Stimulated activated CD8-positive, alpha-beta memory T cell treated with anti-CD3 and anti-CD28 coated beads, Interleukin-4, amount 100 ng/mL, for 1 hour (primary cell): ENCODE measurements at places on chromosomes 7 and 10.

DNA sequence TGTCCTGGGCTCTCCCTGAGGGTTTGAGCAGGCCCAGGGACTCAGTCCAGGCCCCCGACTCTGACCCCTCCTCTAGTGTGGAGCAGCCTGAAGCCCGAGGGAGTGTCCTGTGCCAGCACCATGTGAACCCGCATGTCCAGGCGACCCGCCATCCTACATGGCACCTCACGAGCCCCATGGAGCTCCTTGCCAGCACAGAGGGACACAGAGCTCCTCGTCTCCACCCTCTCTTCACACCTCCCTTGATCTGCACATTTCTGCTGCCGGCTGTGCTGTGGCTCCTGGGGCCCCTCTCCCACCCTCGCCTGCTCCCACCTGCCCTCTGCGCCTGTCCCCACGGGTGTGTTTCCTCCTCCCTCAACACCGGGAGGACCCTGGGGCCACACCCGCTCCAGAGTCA, 103.5 kb downstream of the ADARB2 start:
- no peak for DNase-seq

GRCh38 chr7:157279741-157280215, 57.0 kb upstream of the DNAJB6 start:
- DNase-seq = no peak

- no peak for DNase-seq
Observed at GRCh38 chr10:104021246-104021645, 54.3 kb downstream of the SLK start.

DNA sequence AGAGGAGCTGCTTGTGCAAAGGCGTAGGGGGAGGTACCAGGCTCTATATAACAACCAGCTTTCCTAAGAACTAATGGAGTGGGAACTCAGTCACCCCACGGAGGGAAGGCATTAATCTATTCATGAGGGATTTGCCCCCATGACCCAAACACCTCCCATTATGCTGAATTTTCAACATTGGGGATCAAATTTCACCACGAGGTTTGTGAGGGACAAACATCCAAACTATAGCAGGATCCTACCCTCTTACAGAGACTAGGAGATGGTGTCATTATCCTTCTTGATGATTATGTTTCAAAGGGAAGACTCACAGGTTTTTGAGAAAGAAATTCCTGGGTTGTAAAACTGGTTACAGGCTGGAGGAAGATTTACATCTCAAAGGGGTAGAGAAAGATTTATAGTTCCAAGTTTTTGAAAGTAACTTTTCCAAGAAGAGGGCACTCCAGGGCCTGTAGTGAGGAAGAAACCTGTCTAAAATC, 295.0 kb upstream of the DKK1 start:
- no peak for DNase-seq

- no peak for DNase-seq
Observed at GRCh38 chr7:152894295-152895170, 135.0 kb downstream of the ACTR3B start.

GRCh38 chr10:75433216-75433615, 1.8 kb downstream of the LRMDA start:
- DNase-seq = no peak

GRCh38 chr10:77236700-77237099, 400.9 kb downstream of the KCNMA1 start:
- no peak for DNase-seq
